ENCODE measurements at places on chromosomes 4 and X. TPM values are rescaled to one million over a fixed set of nuclear protein-coding genes. Genes with fewer than 3 reads are reported as not detected.

ITM2A gene
- total RNA-seq = 27.1 TPM

CFP gene
- total RNA-seq = 2.8 TPM

CT45A2 gene
- not detected for total RNA-seq

PRRG1 gene
- total RNA-seq = 9.0 TPM

PTTG2 gene
- not detected for total RNA-seq

CSAG2 gene
- not detected for total RNA-seq

SH3D19 gene
- 32.1 TPM for total RNA-seq

SSX1 gene
- total RNA-seq = not detected

GAR1 gene
- total RNA-seq = 45.3 TPM

FRMPD4 gene
- total RNA-seq = 0.18 TPM

BST1 gene
- total RNA-seq = 0.48 TPM

TMEM150C gene
- total RNA-seq = 2.7 TPM

TMSB15A gene
- 66.4 TPM for total RNA-seq

STK26 gene
- 95.8 TPM for total RNA-seq

HS3ST1 gene
- 0.04 TPM for total RNA-seq

DCAF16 gene
- 51.1 TPM for total RNA-seq

MAGEA2 gene
- total RNA-seq = 0.22 TPM

PDZD4 gene
- total RNA-seq = 110 TPM

LRAT gene
- 20.4 TPM for total RNA-seq

ARHGEF9 gene
- total RNA-seq = 26.4 TPM

ASB9 gene
- not detected for total RNA-seq

ODAPH gene
- total RNA-seq = not detected

EOLA1 gene
- 8.8 TPM for total RNA-seq

SLC49A3 gene
- 6.9 TPM for total RNA-seq

JCHAIN gene
- not detected for total RNA-seq

CLIC2 gene
- 0.98 TPM for total RNA-seq

GSX2 gene
- total RNA-seq = not detected

SPACA5 gene
- total RNA-seq = not detected

MAGEA11 gene
- not detected for total RNA-seq

CABS1 gene
- 0.15 TPM for total RNA-seq

SLC25A53 gene
- total RNA-seq = 1.3 TPM

ZNF630 gene
- 1.5 TPM for total RNA-seq

FAM236C gene
- not detected for total RNA-seq

NKAP gene
- total RNA-seq = 7.3 TPM

C4orf46 gene
- 22.0 TPM for total RNA-seq

OFD1 gene
- total RNA-seq = 36.0 TPM

FSTL5 gene
- not detected for total RNA-seq

TMPRSS11B gene
- not detected for total RNA-seq

SOX3 gene
- 8.5 TPM for total RNA-seq

CCDC120 gene
- 15.7 TPM for total RNA-seq

SLC9B1 gene
- 0.59 TPM for total RNA-seq

Data from H9 (cell line).